ENCODE measurements at places on chromosomes 7 and 10.
A peak's percentile ranks its signal among the peaks of the same experiment; 100 is the strongest.

- no peak for DNase-seq
These were observed 23.1 kb downstream of the RCC1L start for GRCh38 chr7:75050501-75050900.

- DNase-seq = no peak
These were observed 80.4 kb upstream of the CALN1 start for GRCh38 chr7:72492461-72493065.

- DNase-seq = no peak
These were observed 132.9 kb downstream of the LRRN3 start for GRCh38 chr7:111223802-111224253.

- no peak for DNase-seq
These were observed 168.9 kb upstream of the TMEM72 start for GRCh38 chr10:44742248-44742647.

- DNase-seq = peak; percentile 97
These were observed 5.3 kb upstream of the C1GALT1 start for GRCh38 chr7:7177044-7177517.

- no peak for DNase-seq
These were observed 105.3 kb downstream of the SKAP2 start for GRCh38 chr7:26759108-26759507.

GRCh38 chr10:99895867-99896266 lies 113.4 kb downstream of the ABCC2 start:
- DNase-seq = no peak

DNA sequence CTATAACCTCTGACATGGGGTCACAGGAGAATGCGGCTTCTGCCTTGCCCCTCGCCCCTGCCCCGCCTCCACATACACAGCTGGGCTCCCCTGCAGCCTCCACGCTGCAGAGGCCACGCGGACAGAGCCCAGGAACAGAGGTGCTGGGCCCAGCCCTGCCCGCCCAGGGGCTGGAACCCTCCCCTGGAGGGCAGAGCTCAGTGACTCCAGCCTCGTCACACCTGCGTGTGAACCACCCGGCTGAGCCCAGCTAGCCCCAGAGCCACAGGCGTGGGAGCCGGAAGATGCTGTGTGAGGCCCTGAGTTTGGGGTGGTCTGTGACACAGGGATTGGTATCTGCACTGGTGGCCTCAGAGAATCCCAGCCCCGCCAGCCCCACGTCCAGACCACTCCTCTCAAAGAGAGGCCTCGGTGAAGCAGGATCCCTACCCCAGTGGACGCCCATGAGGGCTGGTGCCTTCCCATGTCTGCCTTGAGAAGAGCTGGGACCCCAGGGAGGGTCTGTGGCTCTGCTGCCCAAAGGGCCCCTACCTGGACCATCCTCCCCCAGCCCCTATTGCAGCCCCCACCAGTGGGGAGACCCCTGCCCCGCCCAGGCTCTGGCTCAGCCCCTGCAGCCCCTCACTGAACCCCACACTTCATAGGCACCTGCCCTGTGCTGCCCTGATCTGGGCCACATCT lies 8.1 kb upstream of the ADAP1 start:
- DNase-seq = no peak

- DNase-seq = peak; percentile 67
These were observed 1.8 kb upstream of the ZNF503 start for GRCh38 chr10:75403144-75403938.

GRCh38 chr10:60871215-60871614 lies 72.8 kb downstream of the RHOBTB1 start:
- no peak for DNase-seq

GRCh38 chr10:24952707-24953645 lies 570 bp upstream of the PRTFDC1 start:
- DNase-seq = peak; percentile 76

DNA sequence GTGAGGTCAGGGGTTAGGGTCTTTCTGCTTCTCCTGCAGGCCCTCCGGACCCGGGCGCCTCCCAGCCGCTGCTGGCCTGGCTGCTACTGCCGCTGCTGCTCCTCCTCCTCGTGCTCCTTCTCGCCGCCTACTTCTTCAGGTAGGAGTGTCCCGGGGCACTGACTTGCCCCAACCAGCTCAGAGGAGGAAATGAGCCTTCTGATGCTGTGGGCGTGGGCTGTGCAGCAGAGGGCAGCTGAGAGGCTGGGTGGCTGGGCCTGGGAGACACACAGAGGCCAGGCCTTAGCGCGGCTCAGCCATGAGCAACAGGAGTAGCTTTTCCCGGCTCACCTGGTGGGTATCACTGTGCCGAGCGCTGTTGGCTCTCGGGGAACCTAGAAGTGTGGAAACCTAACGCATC lies 78.9 kb downstream of the MKI67 start:
- no peak for DNase-seq

GRCh38 chr7:90916319-90916718 lies 320.2 kb downstream of the CDK14 start:
- DNase-seq = no peak

DNA sequence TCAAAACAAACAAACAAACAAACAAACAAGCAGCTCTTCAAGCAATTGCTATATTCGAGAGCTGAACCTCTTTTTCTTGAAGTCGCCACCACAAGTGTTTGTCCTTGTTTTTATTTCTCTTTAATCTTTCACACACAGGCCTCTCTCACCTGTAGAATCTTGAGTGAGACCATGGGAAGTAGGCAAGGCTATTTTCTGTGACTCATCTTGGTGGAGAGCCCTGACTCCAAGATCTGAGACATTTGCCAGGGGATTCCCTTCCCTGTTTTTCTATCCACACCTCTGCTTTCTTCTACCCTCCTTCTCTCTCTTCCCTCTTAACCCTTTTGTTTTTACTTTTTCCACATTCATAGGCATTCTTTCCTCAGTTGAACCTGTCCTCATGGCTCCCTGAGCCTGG lies 8.0 kb upstream of the TAS2R60 start:
- DNase-seq = no peak

GRCh38 chr10:48472501-48473069 lies 132.3 kb downstream of the ARHGAP22 start:
- DNase-seq = no peak

GRCh38 chr10:103197174-103197573 lies 4.1 kb upstream of the NT5C2 start:
- DNase-seq = peak; percentile 91

GRCh38 chr10:33335801-33336581 lies 1.5 kb upstream of the NRP1 start:
- peak; percentile 92 for DNase-seq

- peak; percentile 35 for DNase-seq
These were observed 9.3 kb downstream of the TCAF1 start for GRCh38 chr7:143892527-143893300.

GRCh38 chr7:118872568-118872967 lies 648.1 kb downstream of the ANKRD7 start:
- DNase-seq = no peak

GRCh38 chr7:101964680-101965452 lies 147.4 kb downstream of the CUX1 start:
- no peak for DNase-seq

GRCh38 chr10:12561307-12561706 lies 212.0 kb downstream of the CAMK1D start:
- DNase-seq = no peak

DNA sequence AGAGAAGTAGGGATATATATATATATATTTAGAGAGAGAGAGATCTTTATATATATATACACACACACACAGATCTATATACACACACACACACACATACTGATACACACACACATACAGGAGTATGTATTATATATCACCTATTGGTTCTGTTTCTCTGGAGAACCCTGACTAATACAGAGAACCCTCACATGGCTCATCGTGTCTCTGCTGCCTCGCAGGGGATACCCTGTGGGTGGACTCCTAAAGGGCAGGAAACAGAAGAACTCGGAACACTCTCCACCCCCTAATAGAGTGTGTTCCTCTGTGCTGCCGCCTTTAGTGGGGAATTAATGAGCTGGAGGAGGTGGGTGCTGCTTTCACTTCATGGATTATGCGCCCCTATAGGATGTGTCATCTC lies 86.6 kb downstream of the NPY start:
- no peak for DNase-seq

DNA sequence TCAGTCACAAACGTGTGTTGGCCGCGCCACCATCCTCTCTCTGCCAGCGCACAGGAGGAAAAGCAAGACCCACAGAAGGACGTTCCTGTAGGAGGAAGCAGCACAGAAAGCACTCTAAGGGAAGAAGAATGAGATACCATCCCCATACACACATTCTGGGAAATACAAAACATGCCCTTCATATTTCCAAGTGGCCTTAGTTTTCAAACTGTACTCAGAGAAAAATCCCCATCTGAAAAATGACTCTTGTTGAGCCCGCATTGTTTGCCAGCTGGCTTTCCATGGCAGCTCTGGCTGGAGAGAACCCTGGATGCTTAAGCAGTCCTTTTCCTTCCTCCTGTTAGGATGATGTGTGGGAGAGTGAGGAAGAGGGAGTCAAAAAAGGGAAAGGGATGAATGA lies 33.1 kb downstream of the MTURN start:
- DNase-seq = no peak
